NCI-H748 treated with DMSO at 0.1 percent for 48 hours (cell line): ENCODE measurements at places on chromosomes 1 and 21.

- peak; percentile 91 for DNase-seq
These were observed at the start of gene TRIM45 for GRCh38 chr1:117121589-117122329. Gene TRIM45, minus strand, starts transcription at chr1:117121749. Its CDS starts 548 bp downstream, at chr1:117121201.

GRCh38 chr1:73953586-73953985 lies 244.4 kb downstream of the LRRIQ3 start:
- no peak for DNase-seq

DNA sequence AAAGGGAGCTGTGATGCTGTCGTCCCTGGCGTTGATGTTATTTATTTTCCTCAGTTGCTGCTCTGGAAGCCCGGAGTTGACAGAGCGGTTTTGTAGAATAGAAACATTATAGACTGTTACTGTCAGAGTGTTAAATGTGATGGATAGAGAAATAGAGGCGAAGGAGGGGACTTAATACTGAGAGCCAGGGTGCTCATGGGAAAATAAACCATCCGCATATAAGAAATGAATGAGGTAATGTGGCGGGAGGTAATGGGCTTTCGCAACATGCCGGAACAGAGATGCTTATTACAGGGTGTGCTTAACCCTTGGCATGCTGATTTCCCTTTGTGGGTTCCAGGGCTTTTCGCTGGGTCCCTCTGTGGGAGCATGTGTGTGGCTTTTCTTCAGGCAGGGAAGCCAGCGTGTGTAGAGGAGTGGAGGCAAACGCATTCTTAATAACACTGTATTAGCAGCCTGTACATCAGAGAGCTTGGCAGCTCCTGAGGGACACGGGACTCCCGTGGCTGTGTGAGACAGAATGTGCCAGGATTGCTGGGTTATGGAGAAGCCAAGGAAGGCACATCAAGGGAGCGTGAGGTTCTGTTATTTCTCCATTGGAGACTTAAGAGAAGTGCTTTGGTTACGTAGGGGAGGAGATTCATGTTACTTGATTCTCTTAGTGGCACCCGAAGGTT lies 141.0 kb downstream of the PBX1 start:
- no peak for DNase-seq

DNA sequence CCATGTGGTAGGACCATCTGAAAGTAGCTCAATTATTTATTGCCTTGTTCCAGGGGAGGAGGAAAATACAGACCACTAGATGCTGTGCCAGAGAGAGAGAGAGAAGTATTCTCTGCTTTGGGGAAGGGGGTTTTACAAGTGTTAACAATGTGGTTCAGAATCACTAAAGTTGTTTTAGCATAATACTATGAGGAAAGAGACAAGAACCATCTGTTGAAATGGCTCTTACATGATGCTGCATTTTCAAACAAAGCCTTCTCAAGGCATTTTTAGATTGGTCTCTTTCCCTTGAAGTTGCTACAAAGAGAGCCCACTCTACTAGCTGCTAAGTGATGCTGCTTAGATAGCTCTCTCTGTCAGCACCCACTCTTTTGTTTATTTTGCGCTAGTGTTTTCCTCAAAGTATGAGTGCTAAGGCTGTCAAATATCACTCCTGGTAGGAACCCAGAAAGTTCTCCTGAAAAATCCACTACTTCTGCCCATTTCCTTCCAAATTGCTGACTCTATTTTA lies 255.1 kb downstream of the NFIA start:
- no peak for DNase-seq

DNA sequence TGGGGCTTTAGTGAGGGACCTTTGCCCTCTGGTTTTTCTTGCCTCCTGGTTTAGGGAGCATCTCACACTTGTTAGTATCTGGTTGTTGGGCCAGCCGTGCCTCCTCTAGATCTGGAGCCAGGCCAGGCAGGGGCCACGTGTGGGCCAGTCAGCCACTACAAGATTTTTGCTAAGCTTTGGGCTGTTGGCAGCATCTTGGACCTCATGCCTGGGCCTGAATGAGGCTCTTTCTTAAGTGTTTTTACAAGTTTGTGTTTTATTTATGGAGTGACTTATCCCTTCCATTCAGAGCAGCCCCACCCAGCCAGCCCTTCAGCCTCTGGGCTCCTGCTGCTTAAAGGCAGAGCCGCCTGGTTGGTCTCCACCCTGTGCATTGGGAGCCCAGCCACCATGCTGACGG lies 1.6 kb upstream of the SH3BGRL3 start:
- no peak for DNase-seq

GRCh38 chr1:61051719-61052394 lies 30.5 kb upstream of the NFIA start:
- DNase-seq = no peak

GRCh38 chr1:45008516-45008915 lies 2.6 kb downstream of the HECTD3 start:
- no peak for DNase-seq

DNA sequence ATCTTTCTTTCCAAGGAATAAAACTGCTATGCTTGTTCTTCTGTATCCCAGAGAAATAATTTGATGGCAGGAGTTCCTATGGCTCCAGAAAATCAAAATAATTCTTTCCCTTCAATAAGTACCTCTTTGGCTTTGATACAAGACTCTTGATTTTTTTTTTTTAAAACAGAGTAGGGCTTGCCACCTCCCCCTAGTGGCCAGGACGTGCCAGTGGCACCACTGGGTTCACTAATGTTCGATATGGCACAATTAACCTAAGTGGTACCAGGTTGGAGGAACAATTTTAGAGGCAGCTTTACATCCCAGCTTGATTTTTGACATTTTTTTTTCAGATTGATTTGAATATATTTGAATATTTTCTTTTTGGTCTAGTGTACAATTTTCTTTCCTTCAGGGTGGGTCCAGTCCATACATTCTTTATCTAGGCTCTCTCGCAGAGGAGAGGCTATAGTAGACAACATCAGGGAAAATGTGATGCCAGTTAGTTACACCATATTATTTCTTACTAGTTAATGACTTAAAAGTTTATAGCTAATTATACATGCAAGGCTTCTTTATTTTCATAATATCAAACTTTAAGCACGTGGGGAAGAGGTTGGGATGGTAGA lies 330.9 kb downstream of the S1PR1 start:
- peak; percentile 33 for DNase-seq

DNA sequence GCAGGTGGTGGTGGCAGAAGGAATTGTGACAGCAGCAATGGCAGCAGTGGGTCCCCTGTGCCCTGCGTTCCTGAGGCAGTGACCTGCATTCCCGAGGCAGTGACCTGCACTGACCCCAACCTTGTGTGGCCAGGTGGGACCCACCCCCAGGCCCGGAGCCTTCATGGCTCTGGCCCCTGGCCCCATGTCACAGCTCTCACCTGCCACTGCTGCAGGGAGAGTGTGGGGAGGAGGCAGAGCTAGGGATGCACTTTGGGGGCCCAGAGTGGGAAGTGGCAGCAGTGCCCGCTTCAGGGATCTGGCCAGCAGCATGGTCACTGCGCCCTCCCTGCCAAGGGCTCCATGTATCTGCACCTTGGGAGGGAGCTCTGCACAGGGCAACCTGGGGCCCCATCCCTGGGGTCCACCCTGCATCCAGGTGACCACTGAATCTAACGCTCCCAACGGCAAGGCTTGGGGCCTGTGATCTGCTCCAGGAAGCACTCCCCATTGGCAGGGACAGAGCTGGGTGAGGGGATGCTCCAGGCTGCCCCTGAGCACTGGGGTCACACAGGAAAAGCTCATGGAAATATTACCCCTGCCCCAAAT lies 618.6 kb downstream of the RWDD3 start:
- no peak for DNase-seq

GRCh38 chr1:35220976-35221375 lies 28.0 kb upstream of the SFPQ start:
- no peak for DNase-seq

DNA sequence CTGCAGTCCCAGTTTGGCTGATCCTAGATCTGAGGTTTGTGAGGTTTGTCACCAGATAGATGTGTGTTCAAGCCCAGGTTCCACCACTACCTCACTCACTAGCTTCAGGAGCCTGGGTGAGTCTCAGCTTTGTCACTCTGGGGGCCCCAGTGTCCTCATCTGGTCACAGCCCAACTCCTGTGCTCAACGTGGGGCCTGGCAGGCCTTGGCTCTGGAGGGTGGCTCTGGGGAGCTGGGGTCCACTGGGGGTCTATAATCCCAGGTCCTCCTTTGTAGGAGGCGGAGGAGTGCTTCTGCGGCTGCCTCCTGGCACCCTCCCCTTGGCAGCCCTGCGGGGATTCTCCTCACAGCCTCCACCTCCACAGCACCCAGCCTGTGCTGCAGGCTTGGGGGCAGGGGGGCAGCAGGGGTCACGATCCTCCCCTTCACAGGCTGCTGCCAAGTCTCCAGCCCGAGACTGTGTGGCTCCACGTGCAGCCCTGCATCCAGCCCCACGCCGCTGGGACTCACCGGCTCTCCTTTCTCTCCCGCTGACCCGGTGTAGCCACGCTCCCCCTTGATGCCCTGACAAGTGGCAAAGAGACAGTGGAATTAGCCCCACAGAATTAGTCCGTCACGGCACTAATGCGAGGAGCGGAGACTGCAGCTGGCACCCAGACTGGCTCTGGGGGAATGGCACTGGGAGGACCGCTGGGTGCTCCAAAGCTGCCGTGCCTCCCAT lies 22.5 kb upstream of the PEF1 start:
- no peak for DNase-seq

GRCh38 chr21:33761441-33762036 lies 119.2 kb downstream of the ITSN1 start:
- DNase-seq = no peak

DNA sequence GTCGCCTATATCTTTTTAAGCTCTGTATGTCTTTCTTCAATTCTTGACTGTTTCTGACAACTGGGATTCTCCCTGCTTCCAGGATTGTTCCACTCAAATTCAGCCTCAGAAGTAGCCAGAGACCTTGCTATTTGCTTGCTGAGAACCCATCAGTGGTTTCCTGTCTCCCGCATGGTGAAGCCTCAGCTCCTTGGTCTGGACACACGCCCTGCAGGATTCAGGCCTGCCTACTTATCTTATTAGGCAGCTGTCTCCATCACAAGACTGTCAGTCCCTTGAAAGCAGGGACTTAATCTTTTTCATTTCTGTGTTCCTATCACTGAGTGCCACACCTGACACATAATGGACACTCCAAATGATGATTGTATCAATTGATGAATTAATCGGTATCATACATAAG lies 175.3 kb downstream of the PLPP3 start:
- DNase-seq = no peak

DNA sequence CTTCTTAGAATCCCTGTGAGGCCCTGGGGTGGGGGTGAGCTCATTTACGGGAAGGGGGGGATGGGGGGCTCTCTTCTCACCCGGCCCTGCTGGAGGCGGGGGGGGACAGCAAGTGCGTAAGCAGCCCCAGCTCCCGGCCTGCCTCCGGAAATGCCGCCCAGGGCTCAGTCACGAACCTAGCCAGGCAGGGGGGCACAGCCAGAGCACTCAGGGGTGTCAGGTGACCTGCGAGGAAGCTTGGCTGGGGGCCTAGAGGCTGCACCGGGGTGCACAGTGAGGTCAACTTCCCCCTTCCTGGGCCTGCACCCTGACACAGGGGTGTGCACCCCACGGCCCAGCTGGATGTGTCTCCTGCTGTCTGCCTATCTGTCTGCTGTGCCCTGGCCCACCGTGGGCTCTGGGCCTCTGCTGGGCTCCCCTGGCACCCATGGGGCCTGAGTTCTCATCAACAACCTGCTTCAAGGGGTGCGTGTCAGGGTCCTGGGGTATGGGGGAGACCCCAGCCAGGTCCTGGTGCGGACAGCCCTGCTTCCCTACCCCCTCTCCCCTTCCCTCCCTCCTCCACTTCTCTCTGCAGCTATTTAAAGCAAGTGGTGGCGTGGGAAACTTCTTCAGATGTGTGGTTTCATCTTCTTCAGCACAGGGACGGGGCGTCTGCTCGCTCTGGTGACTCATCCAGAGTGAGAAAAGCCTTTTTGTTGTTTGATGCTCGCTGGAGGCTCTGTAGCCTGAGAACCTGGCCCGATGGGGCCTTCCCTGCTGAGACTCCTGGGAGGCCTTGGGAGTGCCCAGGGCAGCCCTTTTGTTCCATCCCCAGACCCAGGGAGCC lies 92.5 kb upstream of the RUNX3 start:
- no peak for DNase-seq

DNA sequence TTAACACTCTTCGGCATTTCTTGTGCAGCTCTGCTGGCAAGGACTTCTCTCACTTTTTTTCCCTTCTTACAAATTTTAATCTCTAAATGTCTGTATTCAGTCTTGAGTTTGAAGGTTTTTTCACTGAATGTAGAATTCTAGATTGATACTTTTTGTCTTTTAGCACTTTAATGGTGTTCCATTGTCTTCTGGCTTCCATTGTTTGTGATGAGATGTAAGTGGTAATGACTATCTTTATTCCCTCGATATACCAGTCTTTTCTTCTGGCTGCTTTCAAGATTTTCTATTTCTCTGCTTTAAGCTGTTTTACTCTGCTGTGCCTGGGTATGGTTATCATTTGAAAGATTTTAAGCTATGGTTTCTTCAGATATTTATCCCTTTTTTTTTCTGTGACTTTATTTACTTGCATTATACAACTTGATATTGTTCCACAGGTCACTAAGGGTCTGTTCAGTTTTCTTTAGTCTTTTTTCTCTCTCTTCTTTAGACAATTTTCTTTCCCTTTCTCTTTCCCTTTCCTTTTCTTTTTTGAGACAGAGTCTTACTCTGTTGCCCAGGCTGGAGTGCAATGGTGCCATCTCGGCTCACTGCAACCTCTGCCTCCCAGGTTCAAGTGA lies 35.8 kb downstream of the DYRK1A start:
- no peak for DNase-seq

DNA sequence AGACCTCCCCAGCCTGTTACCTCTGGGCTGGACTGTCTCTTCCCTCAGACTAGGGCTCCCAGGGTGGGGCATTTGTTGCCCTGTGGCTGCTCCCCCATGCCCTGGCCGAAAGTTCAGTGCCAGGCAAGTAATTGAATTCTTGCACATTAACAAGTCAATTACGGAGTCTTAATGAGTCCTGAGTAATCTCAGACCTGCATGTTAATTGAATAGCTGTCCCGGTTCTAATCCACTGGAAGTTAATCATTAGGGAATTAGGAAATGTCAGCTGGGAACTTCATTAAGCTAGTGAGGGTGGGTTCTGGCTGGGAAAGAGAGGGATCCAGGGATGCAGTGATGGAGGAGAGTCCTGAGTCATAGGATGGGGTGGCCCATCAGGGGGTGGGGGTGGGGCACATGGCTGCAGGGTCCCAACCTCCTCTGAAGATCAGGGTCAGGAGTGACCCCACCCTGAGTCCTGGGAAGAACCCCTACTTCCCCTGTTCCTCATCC lies 47.1 kb upstream of the CSF3R start:
- no peak for DNase-seq

DNA sequence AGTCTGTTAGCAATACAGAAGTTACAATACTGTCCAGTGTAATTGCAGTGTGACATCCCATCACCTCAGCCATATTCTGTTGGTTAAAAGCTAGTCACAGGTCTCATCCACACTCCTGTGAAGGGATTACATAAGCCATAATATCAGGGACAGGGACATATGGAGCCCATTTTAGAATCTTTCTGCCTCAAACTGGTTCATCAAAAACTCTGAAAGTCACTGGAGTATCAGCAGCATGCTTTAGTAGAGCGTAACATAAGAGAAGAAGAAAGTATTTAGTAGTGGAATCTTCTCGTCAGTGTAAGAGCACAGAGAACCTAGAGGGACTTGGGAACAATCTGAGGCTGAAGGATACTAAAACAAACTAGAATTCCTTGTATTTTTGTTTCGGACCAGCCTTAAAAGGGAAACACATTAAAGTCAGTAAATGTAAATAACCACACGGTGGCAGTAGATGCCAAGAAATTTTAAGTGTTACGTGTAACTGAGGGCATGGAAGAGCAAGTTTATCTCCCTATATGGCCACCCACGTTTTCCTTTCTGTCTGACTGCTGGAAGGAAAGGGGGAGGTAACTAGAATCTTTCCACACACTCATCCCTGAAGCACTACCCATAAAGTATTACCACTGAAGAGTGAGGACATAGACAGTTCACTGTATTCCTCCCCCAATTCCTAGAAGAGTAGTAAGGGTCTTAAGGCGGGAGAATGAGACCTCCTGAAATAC lies 41.6 kb upstream of the AGL start:
- peak; percentile 63 for DNase-seq
